Activated B cell treated with CpG ODN at 0.5 μM for 24 hours (primary cell): ENCODE measurements at places on chromosomes 5 and 9. TPM values are rescaled to one million over a fixed set of nuclear protein-coding genes. Genes with fewer than 3 reads are reported as not detected.

Gene AFAP1L1
- total RNA-seq: 0.44 TPM in 1 of 2 replicates, not detected in the other

Gene SV2C
- total RNA-seq: not detected in 2 replicates

DNA sequence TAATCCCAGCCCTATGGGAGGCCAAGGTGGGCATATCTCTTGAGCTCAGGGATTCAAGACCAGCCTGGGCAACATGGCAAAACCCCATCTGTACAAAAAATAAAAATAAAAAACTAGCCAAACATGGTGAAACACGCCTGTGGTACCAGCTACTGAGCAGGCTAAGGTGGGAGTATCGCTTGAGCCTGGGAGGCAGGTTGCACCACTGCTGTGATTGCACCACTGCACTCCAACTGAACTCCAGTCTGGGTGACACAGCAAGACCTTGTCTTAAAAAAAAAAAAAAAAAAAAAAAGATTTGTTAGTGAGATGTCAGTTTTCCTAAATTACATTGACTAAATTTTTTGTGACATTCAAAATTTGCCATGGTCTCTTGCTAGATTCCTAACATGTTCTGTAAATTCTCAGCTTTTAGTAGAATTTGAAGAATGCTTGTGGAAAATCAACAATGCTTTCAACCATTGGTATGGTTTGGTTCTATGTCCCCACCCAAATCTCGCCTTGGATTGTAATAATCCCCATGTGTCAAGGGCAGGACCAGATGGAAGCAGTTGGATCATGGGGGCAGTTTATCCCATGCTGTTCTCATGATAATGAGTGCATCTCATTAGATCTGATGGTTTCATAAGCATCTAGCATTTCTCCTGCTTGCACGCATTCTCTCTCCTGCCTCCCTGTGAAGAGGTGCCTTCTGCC lies 236.1 kb downstream of the ARRDC3 start:
- DNase-seq: no peak

GRCh38 chr9:19199012-19199411 lies 31.5 kb upstream of the DENND4C start:
- no peak for DNase-seq

DNA sequence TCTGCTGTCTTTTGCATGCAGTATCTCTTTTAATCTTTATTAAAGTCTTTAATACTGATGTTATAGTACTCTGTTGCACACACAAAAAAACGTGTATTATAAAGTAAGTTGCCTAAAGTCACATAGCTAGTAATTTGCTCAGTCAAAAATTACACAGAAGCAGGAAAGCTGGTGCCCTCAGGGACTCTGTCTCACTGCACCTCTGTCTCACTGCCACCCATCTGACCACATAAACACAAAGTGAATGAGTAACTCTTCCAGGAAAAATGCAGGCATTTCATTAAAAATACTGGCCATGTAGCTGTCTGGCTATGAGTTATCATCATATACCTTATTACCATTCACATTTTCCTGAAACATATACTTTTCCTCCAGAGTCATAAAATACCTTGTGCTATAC lies 591.7 kb downstream of the CSNK1G3 start:
- no peak for DNase-seq
